ENCODE measurements at places on chromosomes 12 and 14.

- DNase-seq: no peak
Observed at GRCh38 chr12:80946591-80946990, 8.9 kb upstream of the LIN7A start.

DNA sequence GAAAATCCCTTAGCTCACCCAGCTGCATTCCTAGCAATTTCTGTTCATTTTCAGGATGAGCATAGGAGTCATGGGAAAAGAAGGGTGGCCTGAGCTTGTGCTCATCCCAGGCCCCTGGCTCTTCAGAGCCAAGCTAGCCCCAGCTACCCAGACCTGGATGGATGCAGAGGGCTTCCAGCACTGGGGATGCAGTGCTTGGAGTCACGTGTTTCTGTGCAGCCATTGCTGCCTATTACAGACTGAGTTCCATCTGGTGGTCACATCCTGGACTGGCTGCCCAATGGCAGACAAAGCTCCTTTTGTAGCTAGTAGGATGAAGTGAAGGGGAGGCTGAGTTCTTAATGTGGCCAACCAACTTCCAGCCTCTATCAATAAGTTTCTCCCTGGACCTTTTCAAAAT, 54.2 kb upstream of the JDP2 start:
- no peak for DNase-seq

DNA sequence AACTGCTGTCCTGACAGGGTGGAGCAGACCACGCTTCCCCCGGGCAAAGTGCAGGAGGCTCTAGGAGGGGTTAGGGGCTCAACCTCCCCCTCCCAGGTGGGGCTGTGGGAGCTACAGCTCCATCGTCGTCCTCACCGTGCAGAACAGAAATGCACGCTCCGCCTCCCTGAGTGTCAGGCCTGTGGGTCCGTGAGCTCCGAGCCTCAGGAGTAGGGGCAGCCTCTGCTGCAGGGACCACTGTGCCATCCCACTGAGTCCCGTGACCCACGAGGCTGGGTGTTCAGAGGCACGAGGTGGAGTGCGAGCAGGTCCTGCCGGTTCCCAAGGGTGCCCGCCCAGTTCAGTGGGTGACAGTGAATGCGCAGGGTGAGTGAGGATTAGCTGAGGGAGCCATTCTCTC, 48.6 kb downstream of the CACNA1C start:
- DNase-seq: no peak

DNA sequence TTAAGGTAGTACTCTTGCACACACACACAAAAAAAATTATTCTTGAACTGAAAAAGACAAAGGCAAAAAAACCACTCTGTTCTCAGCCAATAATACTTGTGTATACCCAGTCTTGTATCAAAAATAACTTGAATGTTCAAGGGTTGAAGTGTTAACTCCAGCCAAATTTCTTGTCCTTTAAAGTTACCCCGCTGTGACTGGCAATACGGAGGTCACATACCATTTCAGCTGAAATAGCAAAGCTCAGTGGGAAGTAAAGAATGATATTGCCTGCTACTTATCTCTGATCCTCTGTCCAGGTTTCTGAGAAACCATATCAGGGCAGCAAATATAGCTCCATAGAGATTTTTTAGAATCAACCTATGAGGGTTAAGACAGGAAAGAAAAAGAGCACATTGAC, 167.4 kb downstream of the C12orf50 start:
- no peak for DNase-seq

DNA sequence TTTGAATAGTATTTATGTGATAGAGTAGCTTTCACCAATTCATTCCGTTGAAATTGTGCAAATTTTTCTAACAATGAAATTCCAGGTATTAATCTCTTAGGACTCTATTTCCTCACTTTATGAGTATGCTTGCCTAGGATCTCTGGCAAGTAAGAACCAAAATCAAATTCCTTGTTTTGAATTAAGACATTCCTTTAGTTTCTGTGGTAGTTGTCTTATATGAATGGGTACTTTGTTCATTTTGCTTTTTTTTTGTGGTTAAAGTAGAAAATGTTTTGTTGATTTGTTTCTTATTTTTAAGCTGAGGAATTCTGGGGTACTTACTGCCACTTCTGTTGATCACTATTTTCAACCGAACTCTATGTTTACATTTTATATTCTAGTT, 59.8 kb downstream of the KITLG start:
- DNase-seq: no peak

DNA sequence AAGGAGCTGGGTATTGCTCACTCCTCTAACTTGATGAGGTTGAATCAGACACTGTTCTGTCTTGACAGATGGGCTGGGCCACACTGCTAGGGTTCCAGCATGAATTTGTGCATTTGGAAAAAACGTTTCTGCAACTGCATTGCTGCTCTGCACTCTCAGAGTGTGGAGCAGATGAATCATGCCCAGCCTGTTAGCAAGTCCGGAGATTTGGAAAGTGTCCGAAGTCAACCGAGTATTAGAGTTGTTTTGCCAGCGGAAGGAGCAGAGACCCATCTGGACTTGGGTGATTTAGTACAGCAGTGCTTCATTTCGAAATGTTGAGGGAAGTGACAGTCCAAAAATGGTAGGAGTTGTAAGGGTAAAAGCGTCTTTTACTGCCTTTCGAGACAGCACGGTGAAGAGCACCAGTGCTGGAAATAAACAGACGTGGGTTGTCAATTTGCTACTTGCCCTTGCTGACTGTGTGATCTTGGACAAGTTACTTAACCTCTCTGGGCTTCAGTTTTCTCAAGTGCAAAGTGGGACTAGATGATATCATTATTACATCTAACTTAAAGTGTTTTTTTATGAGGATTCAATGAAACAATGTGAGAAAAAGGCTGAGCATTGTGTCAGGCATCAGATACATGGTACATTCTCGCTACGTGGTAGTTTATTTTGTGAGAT, 139.5 kb downstream of the CHST11 start:
- DNase-seq: peak; percentile 80

DNA sequence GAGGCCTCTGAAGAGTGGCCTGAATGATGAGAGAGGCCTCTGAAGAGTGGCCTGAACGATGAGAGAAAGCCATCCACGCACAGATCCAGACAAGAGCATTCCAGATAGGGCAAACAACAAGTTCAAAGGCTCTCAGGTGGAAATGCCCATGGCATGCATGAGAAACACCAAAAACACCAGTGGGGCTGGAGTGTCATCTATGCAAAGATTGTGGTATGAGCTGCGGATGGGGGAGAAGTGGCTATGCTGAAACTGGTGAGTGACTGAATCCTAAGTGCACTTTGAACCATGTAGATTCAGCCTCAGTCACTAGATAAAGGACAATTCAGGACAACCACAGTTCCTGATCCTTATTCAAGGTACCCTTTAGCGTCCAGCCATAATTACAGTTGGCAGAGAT, 79.4 kb upstream of the GZMB start:
- DNase-seq: no peak

GRCh38 chr14:60647081-60647836, 2.0 kb downstream of the SIX1 start:
- no peak for DNase-seq

- no peak for DNase-seq
Observed at GRCh38 chr14:99361596-99362215, 89.7 kb upstream of the BCL11B start.

DNA sequence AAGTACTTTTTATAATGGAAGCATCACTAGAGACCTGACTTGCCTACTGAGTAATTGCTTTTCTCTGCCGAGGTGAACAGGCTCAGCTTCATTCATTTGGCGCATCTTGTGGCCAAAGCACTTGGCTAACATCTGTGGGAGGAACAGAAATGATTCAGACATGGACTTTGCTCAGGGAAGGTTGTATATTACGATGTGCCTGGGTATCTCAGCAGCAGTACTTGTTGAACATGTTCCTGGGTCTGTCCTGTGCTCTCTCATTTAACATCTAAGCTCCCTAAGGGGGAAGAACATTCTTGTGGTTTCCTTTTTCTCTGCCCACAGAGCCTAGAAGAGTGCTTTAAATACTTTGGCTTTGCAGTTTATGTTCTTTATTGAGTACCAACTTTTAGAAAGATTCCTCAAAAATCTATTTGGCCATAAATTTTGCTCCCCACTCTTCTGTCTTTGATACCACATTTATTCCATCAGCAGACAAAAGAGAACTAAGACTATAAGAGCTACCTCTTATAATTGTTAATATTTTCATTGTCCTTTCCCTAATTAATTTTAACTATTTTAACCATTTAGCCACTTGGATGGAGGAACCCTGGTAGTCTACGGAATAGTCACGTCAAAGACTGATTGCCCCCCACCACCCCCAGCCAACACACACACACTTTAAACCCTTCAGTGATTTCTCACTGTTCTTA, 101.2 kb upstream of the EGLN3 start:
- DNase-seq: no peak

- no peak for DNase-seq
Observed at GRCh38 chr12:53938326-53939140, at the start of gene HOXC13. TSS of gene HOXC13 (plus strand) at chr12:53938831. CDS start at chr12:53938907, 76 bp downstream.

GRCh38 chr12:54463034-54463433, 10.4 kb downstream of the GTSF1 start:
- peak; percentile 27 for DNase-seq

DNA sequence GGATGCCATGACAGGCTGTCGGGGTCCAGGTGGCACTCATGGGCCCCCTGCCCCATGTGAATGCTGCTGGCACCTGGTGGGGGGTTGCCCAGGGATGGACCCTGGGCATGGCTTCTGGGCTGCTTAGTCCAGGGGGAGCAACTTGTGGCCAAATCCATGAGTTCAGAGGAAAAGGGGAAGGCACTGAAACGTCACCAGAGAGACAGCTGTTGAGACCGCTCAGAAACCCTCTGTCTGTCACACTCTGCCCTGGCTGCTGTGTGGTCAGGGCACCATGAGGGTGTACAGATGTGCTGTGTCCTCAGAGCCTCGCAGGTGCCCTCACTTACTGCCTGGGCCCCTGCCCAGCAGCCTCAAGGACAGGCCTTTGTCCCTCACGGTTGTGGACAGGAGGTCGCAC, 9.4 kb downstream of the CLBA1 start:
- DNase-seq: no peak

- no peak for DNase-seq
Observed at GRCh38 chr14:33837943-33838683, 112.8 kb downstream of the EGLN3 start.

DNA sequence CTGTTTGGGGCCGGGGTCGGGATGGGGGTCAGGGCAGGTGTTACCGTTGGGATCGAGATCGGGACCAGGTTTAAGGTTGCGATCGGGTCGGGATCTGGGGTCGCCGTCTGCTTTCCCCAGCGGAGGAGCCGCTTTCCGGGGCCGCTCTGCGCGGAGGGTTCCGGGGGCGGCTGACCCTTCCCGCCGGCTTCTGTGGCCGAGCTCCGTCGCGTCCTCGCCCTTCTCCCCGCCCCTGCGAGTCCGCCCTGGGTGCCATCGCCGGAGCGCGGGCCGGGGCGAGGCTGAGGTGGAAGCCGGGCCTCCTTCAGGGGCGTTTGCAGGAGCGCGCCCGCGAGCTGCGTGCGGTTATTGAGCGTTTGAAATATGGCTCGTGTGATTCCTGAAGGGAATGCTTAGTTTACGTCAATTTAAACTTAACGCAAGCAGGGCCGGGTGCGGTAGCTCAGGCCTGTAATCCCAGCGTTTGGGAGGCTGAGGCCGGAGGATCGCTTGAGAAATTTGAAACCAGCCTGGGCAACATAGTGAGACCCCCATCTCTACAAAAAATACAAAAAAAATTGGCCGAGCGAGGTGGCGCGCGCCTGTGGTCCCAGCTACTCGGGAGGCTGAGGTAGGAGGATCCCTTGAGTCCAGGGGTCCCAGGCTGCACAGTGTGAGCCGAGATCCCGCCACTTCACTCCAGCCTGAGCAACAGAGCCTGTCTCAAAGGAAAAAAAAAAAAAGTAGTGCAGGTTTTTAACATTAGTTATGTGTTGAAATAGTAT, 620 bp downstream of the PGAM5 start:
- peak; percentile 41 for DNase-seq

DNA sequence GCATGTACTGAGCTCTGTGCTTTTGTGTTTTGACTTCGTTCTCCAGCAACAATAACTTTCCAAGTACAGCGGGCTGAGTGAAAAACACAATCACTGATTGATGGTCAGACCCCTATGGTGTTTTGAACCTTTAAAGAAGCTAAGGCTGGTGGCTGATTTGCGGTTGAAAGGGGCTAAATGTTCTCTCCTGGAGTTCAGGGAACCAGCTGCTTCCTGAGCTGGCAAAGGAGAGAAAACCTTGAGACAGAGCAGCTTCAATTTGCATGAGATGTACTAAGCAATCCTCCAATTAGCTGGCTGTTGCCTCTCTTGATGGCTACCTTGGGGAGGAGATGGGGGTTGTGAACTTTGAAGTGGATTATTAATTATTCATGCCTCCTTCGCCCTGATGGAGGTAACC, 546.7 kb upstream of the SEL1L start:
- no peak for DNase-seq

DNA sequence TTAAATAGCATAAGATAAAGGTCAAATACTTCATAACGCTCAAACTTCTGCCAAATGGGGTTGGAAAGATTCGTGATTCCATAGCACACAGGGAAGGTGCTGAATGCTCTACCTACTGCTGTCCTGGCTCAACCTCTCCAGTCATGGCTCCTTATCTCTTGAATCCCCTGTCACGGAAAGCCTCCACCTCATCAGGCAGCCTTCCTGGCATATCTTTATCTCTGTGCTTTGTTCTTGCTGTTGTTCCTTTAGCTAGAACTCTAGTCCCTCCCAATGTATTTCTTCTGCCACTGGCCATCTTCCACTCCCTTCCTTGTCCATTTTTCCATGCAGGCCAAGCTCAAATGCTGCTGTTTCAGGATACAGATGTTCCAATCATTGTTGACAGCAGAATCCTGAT, 26.9 kb upstream of the TUNAR start:
- DNase-seq: no peak

- DNase-seq: no peak
Observed at GRCh38 chr12:15682826-15683225, 106.4 kb downstream of the EPS8 start.

GRCh38 chr12:27967551-27968054, 4.9 kb downstream of the PTHLH start:
- DNase-seq: no peak

- DNase-seq: peak; percentile 65
Observed at GRCh38 chr14:54606631-54607133, 39.8 kb downstream of the SAMD4A start.

DNA sequence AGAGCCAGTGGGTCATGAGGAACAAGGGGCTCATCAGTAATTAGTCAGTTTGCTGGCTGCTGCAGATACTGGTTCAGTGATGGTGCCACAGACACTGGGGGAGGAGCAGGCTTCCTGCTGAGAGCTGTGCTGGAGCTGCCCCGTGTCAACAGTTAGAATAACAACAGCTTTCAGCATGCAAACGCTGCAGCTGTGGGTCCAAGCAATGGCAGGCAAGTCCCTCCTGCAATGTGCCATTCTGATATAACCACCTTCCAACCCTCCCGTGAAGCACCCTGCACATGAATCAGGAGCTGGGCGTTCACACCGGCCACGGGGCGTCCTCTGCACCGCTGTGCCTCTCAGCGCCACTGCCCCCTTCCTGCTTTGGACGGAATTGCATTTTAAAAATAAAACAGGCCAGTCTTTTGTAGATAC, 258.4 kb upstream of the SFSWAP start:
- no peak for DNase-seq

DNA sequence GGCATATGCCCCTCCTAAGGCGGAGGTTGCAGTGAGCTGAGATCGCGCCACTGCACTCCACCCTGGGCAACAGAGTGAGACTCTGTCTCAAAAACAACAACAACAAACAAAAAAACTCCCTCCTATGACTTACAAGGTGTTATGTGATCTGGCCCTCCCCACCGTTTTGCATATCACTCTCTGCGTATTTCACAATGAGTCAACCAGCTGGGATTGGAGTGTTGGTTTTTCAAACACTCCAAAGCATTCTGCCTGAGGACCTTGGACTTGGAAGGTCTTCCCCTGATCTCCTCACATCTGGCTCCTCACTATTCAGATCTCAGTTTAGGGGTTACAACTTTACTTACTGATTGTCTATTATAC, 14.0 kb downstream of the MANSC1 start:
- DNase-seq: no peak

All from hepatic stellate cell (primary cell).